Testis (tissue), 5 donors: ENCODE measurements at places on chromosomes 2 and 18.

DNA sequence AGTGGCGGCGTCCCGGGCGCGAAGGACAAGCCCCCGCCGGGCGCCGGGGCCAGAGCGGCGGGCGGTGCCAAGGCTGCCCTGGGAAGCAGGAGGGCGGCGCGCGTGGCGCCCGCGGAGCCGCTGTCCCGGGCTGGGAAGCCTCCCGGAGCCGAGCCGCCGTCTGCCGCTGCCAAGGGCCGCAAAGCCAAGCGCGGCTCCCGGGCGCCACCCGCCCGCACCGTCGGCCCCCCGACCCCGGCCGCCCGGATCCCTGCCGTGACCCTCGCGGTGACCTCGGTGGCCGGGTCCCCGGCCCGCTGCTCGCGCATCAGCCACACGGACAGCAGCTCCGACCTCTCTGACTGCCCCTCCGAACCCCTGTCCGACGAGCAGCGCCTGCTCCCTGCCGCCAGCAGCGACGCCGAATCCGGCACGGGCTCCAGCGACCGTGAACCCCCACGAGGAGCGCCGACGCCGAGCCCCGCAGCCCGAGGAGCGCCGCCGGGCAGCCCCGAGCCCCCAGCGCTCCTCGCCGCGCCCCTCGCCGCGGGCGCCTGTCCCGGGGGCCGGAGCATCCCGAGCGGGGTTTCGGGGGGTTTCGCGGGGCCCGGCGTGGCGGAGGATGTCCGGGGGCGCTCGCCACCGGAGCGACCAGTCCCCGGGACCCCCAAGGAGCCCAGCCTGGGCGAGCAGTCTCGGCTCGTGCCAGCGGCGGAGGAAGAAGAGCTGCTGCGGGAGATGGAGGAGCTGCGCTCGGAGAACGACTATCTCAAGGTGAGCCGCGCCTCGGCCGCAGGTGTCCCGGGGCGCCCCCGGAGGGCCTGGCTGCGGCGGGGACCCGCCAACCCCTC lies 820 bp downstream of the MTCL1 start:
- no peaks in the 10 kb centered on the region for H3K27me3 ChIP-seq
- DNase-seq: no peak
- peaks cover 6% of the 10 kb centered on the region for H3K4me1 ChIP-seq
- H3K4me3 ChIP-seq: peak overlapping the region; percentile 70

GRCh38 chr2:226478109-226478809 lies 321.4 kb downstream of the IRS1 start:
- H3K4me3 ChIP-seq: no peak overlapping the region
- DNase-seq: peak; percentile 28
- no peak overlapping the region for H3K27ac ChIP-seq
- H3K4me1 ChIP-seq: no peaks in the 10 kb centered on the region
- H3K36me3 ChIP-seq: no peaks in the 10 kb centered on the region

- H3K4me3 ChIP-seq: no peak overlapping the region
- no peaks in the 10 kb centered on the region for H3K27me3 ChIP-seq
- no peak for DNase-seq
- no peaks in the 10 kb centered on the region for H3K36me3 ChIP-seq
- no peaks in the 10 kb centered on the region for H3K4me1 ChIP-seq
- H3K27ac ChIP-seq: no peak overlapping the region
Measured at GRCh38 chr2:48190230-48190629, 283.9 kb upstream of the FBXO11 start.

DNA sequence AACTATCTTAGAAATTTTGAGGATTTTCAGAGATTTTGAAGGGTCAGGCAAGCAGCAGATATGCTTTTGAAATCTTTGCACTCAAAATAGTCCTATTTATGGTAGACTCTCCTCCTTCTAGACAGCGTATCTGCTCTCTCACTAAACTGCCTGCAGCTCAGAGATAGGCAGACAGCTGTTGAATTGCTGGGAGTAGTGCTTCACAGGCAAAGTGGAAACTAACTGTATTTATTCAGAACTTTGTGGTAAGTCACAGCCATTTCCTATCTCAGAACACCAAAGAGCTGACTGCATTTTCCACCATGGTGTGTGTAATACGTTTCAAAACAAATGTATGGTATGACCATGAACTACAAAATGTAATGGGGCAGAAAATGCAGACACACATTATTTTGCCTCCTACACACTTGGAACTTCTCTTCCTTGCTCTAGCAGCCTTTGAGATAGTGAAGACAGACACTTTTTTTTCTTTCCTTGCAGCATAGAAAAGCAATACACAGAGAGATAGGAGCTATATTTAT lies 352.4 kb downstream of the LRP1B start:
- H3K27ac ChIP-seq: no peak overlapping the region
- no peak for DNase-seq
- H3K27me3 ChIP-seq: no peaks in the 10 kb centered on the region
- no peaks in the 10 kb centered on the region for H3K4me1 ChIP-seq
- H3K4me3 ChIP-seq: no peak overlapping the region

DNA sequence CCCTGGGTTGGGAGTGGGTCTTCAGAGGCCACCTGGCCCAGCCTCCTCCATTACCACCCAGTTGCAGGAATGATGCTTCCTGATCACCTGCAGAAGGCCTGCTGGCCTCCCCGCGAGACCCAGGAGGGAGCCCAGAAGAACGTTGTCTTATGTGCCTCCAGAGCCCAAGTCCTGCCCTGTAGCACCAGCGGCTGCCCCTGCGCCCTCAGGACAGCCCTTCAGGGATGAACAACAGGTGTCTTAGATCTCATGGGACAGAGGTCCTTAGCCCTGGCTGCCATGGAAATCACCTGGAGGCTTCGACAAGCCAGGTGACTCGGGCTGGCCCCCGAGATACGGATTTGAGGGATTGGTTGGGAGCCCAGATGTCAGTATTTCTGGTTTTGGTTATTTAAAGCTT lies 278.8 kb downstream of the CELF4 start:
- no peak overlapping the region for H3K27ac ChIP-seq
- H3K4me3 ChIP-seq: no peak overlapping the region
- DNase-seq: no peak
- H3K4me1 ChIP-seq: no peaks in the 10 kb centered on the region
- H3K27me3 ChIP-seq: no peaks in the 10 kb centered on the region

DNA sequence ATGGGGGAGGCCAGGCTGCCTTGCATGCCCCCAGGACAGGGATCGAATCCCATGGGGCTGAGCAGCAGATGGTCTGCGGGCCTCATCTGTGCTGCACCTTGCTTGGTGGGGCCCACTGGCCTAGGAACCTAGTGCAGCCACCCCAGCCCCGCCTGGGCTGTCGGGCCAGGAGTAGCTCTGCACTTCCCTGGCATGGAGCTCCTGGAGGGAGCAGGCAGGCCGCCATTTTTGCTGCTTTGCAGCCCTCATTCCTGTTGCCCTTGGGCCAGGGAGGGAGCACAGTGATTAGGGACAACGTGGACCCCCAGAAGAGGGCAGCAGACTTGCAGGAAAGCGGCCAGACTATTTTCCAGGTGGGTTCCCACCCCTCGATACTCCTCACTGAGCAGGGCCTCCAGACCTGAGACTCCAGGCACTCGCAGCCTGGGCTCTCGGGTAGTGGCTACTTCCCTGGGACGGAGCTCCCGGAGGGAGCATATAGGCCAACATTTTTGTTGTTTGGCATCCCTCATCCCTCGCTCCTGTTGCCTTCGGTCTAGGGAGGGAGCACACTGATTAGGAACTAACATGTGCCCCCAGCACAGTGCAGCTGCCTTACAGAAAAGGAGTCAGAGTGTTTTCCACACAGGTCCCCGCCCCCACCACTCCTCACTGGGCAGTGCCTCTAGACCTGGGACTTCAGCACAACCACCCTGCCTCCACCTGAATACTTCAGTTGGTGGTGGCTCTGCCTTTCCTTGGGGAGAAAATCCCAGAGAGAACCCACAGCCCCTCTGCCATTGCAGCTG lies 99.5 kb downstream of the MAIP1 start:
- H3K36me3 ChIP-seq: no peaks in the 10 kb centered on the region
- no peaks in the 10 kb centered on the region for H3K4me1 ChIP-seq
- H3K27me3 ChIP-seq: no peaks in the 10 kb centered on the region
- no peak for DNase-seq
- no peak overlapping the region for H3K27ac ChIP-seq

DNA sequence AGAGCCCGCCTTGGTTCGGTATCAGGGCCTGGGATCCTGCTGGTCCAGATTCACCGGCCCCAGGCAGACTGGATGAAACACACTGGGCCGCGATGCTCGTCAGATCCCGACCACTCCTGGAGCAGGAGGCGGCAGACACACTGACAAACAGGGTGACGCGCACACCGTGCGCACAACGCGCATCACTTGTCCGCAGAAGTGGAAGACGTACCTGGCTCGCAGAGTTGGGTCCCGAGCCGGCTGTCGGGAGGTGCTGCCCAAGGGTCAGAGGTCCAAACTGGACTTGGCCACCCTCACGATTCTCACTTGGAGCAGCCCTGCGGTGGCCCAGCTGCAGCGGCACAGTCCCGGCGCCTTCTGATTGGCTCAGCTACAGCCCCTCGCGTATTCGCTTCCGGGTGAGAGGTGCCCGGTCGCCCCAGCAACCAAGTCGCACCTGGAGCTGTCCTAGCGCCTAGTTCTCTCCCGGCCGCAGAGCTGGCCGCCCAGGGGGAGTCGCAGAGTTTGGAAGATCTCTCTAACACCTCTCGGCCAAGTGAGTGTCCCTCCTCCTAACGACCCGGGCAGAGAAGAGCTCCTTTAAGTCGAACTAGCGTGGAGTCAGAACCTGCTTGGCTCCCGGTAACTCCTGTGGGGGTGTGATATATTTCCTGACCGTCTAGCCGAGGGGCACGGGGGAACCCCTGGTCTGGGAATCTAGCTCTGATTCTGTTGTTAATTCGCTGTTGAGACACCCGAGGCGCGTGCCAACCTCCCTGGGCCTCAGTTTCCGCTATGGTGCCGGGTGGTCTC lies at the start of the genes DHX57 and MORN2:
TSS of gene DHX57 (minus strand) at position 359 of the 792 bp plus-strand sequence. CDS start 7,529 bp downstream, outside the sequence.
TSS of gene MORN2 (plus strand) at position 401 of the 792 bp plus-strand sequence.
- no peaks in the 10 kb centered on the region for H3K27me3 ChIP-seq
- no peaks in the 10 kb centered on the region for H3K36me3 ChIP-seq
- H3K27ac ChIP-seq: peak within 1 kb of the TSS; percentile 64
- DNase-seq: peak; percentile 95
- peak within 1 kb of the TSS; percentile 80 for H3K4me3 ChIP-seq

GRCh38 chr2:173079973-173080860 lies 4.6 kb downstream of the MAP3K20 start:
- no peaks in the 10 kb centered on the region for H3K36me3 ChIP-seq
- DNase-seq: no peak
- peaks cover 25% of the 10 kb centered on the region for H3K4me1 ChIP-seq
- H3K4me3 ChIP-seq: no peak overlapping the region

- no peak overlapping the region for H3K4me3 ChIP-seq
- no peak overlapping the region for H3K27ac ChIP-seq
- no peak for DNase-seq
- no peaks in the 10 kb centered on the region for H3K27me3 ChIP-seq
- H3K4me1 ChIP-seq: no peaks in the 10 kb centered on the region
Measured at GRCh38 chr2:63242747-63243146, 192.1 kb downstream of the OTX1 start.

DNA sequence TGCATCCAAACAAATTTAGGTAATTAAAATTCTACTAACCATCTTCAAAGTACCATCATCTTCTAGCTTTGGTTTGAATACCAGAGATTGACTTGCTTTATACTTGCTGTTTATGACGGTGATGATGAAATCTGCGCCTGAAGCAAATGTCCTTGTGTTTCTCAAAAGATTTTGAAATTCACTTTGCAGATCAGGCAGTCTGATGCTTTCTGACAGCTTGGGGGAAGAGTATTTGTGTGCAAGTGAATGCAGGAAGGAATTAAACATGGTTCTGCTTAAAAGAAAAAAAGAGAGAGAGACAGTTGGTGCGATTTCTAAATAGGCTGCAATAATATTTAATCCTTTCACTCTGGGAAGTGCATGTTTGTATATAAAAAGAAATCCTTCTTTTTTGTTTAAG lies 29.6 kb downstream of the CSRNP3 start:
- no peaks in the 10 kb centered on the region for H3K27me3 ChIP-seq
- no peak overlapping the region for H3K4me3 ChIP-seq
- no peaks in the 10 kb centered on the region for H3K4me1 ChIP-seq
- no peaks in the 10 kb centered on the region for H3K36me3 ChIP-seq
- DNase-seq: no peak
- no peak overlapping the region for H3K27ac ChIP-seq

- H3K27ac ChIP-seq: peak overlapping the region; percentile 81
- H3K27me3 ChIP-seq: no peaks in the 10 kb centered on the region
- DNase-seq: no peak
Measured at GRCh38 chr2:42931146-42931817, 138.9 kb upstream of the HAAO start.

DNA sequence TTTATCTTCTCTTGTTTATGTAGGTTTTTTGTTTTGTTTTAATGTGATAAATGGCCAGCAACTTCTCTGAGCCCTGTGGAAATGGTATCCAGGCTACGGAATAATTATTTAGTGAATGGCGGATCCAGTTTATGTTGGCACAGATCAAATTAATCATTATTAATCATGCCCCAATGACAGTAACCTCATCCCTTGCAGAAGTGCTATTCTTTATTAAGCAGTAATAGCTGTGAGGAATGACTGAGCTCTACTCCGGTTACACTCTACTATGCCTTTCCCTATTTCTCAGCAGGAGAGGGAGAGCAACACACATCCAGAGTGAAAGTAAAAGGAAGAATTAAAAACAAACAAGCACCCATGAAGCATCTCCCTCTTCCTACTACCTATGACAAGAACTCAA lies 84.8 kb downstream of the SETBP1 start:
- no peak overlapping the region for H3K27ac ChIP-seq
- H3K27me3 ChIP-seq: no peaks in the 10 kb centered on the region
- no peaks in the 10 kb centered on the region for H3K4me1 ChIP-seq
- no peaks in the 10 kb centered on the region for H3K36me3 ChIP-seq

GRCh38 chr2:124327303-124327702 lies 302.2 kb downstream of the CNTNAP5 start:
- no peak for DNase-seq
- H3K36me3 ChIP-seq: no peaks in the 10 kb centered on the region
- H3K4me3 ChIP-seq: no peak overlapping the region
- H3K27ac ChIP-seq: no peak overlapping the region
- H3K4me1 ChIP-seq: no peaks in the 10 kb centered on the region
- H3K27me3 ChIP-seq: no peaks in the 10 kb centered on the region

DNA sequence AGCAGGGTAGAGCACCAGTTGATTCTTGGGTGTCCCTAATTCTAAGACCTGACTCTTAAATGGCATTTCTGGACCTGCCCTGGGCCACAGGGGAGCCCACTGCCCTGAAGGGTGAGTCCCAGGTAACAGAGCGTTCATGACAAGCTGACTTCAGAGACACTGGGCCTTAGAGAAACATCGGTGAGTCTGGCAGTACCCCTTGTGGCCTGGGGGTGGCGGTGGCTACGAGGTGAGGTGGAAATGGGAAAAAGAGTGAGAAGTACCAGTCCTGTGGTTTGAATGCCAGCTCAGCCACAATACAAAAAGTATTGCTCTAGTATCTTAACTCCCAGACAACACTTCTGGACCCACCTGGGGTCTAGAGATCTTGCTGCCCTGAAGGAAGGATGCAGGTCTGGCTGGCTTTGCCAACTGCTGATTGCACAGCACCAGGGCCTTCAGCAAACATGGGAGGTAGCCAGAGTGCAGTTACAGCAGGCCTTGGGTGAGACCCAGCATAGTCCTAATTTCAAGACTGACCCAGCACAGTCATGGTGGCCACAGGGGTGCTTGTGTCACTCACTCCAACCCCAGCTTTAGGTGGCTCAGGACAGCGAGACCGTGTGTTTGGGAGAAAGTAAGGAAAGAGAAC lies 44.5 kb downstream of the USP34 start:
- no peak for DNase-seq
- peaks cover 3% of the 10 kb centered on the region for H3K4me1 ChIP-seq
- H3K36me3 ChIP-seq: no peaks in the 10 kb centered on the region
- H3K27ac ChIP-seq: no peak overlapping the region
